Fibroblast of villous mesenchyme (primary cell): ENCODE measurements at places on chromosomes 7 and 10. TPM values are rescaled to one million over a fixed set of nuclear protein-coding genes. Genes with fewer than 3 reads are reported as not detected.

The TMEM178B gene
- 0.32 and 0.43 TPM in 2 replicates for total RNA-seq

The AKR1D1 gene
- not detected in 2 replicates for total RNA-seq

DNA sequence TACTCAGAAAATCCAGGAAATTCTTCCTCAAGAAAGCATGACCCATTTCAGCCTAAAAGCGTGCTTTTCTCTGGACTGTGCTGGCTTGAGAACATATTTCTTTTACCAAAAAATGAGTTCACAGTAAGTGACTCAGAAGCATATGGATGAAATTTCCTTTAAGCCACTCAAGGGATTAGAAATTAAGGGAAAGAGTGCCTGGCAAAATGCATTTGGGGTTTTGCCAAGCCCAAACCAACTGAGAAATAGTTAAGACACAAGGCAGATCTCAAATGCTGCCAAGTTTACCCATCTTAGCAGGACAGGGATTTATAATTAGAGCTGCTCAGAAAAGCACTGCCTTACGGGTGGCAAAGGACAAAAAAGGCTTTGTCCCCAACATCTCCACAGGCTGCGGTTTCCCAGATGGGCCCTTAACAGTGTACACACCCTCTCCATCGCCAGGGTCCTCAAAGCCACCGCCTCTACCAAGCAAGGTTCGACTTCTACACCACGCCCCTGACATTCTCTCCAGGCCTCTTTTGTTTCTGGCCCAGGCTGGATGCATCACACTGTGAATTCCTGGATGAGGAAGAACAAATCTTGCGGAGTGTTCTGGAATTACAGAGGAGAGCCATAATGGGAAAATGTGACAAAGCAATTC lies 30.1 kb upstream of the CDHR3 start:
- DNase-seq = peak; percentile 77

The NUTM2D gene
- 0.43 and 0.97 TPM in 2 replicates for total RNA-seq

The SEC61G gene
- total RNA-seq = 220 and 240 TPM in 2 replicates

The FAM3C gene
- total RNA-seq = 18.7 and 35.8 TPM in 2 replicates

The BPGM gene
- 35.8 and 59.2 TPM in 2 replicates for total RNA-seq

DNA sequence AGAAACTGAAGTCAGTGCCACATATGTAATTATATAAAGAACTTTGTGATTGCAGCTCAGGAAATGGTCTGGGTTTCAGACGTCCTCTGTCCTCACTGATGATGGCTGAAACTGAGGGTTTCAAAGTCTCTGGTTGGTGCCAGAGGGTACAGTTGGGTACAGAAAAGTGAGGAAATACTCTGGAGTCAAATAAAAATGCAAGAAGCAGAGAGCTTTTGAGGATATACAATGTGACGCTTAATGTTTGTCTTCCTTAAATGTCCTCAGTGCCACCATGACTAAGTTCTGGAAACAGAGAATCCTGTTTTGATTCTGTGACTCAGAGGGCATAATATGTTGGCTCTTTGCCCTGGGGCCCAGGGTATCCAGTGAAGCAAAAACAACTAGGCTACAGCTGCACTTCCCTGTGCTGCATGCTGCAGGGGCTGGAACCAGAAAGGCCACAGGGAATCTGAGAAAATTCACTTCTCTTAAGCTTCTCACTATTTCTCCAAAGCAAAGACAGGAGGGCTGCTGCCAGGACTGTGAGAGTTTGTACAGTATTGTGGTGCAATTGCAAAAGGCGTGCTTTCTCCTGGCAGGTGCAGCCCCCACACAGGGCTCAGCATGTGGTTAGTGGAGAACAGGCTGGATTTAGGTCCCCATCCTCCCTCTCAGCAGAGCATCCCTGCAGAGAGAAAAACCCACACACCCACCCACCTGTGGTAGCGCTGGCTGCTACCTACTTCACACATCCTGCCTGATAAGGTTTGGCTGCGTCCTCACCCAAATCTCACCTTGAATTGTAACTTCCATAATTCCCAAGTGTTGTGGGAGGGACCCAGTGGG lies 169.5 kb upstream of the SVIL start:
- DNase-seq = peak; percentile 75

- DNase-seq = no peak
These were observed 868 bp downstream of the MYO1G start for GRCh38 chr7:44977959-44978335.

GRCh38 chr10:126972635-126973414 lies 67.6 kb downstream of the DOCK1 start:
- DNase-seq = peak; percentile 98

DNA sequence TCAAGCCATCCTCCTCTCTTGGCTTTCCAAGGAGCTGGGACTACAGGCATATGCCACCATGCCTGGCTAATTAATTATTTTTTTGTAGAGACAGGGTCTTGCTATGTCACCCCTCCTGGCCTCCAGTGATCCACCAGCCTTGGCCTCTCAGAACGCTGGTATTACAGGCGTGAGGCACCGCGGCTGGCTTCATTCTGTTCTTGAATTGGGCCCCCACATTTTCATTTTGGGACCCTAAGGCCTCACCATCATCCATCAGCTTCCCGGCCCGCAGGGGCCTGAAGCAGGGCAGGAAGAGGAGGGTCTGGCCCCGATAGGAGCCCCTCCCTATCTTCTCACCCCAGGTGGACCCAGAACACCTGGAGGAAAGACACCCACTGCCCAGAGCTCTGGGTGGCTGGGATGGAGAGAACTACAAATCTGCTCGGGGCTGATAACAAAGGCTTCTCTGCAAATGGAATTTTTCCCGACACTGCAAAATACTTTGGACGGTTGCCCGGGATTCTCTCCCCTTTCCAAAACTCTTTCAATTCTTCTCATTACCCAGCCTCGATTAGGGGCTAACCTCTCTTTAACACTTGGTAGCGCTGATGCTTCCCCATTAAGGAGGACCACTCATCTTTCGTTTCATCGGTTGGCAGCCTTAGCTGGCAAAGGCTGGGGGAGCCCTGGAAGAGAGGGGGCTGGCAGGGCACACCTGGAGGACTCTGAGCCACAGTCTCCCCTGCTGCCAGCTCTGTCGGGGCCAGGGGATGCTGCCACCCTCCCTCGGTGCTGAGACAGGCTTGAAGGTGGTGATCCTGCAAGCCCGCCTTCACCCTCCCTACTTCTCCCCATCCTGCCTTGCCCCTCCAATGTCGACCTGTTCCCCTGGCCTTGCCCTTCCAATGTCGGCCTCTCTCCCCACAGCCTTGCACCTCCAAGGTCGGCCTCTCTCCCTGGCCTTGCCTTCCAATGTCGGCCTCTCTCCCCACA lies 81.0 kb upstream of the GNA12 start:
- DNase-seq = no peak

The ANKRD22 gene
- total RNA-seq = not detected in 2 replicates

The PTPRZ1 gene
- 0.43 TPM in 1 of 2 replicates, not detected in the other for total RNA-seq

The TMEM196 gene
- not detected in 2 replicates for total RNA-seq

GRCh38 chr10:1738950-1739349 lies 1.6 kb upstream of the ADARB2 start:
- no peak for DNase-seq

- no peak for DNase-seq
These were observed 270.1 kb downstream of the PHF14 start for GRCh38 chr7:11243739-11244138.

- DNase-seq = no peak
These were observed 60.7 kb downstream of the ZRANB1 start for GRCh38 chr10:125002423-125003145.

The OPN1SW gene
- total RNA-seq = not detected in 2 replicates

GRCh38 chr7:44386139-44386913 lies 60.9 kb upstream of the CAMK2B start:
- no peak for DNase-seq

The SCIN gene
- 3.9 and 4.3 TPM in 2 replicates for total RNA-seq

The SPDYE11 gene
- not detected in 2 replicates for total RNA-seq

DNA sequence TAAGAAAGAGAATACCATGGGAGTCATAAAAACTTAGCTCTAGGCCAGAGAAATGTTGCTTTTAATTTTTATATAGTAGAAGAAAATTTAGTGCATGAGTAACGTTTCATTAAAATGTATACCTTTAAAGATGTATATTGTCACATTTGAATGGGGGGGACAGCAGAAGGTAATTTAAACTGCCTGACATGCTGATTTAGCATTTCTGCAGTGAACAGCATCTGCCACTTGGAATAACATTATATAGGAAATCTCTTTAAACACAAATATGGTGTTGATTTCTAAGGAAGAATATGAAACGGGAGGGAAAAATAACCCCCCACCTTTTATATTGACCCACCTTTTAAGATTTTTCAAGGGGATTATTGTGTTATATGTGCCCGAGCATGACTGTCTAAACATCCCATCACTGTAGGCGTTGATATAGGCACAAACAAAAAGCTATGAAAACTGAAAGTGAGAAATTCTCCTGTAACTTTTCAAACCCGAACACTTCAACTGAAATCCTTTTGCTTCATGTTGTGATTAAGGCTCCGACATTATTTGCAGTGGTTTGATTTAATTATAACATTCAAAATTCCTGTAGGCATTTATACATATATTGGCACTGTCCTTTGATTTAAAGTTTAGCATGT lies 244.7 kb upstream of the CELF2 start:
- DNase-seq = no peak

DNA sequence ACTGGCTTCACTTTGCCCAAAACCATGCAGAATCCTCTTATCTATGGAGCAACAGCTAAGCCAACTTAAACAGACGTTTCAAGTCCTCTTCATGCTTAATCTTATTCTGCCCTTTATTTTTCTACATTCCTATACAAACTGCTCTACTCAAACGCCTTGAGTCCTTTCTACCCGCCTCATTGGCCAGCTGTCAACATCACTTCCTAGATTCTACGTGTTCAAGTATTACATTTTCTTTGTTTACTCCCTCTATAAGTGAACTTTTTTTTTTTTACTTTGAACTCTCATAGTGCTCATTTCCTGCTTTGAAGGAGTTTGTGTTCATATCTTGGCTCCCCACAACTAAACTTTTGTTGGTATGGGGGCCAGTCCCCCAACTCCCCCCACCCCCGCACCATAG lies 28.9 kb upstream of the SLC26A5 start:
- DNase-seq = no peak

The OR2A2 gene
- not detected in 2 replicates for total RNA-seq

DNA sequence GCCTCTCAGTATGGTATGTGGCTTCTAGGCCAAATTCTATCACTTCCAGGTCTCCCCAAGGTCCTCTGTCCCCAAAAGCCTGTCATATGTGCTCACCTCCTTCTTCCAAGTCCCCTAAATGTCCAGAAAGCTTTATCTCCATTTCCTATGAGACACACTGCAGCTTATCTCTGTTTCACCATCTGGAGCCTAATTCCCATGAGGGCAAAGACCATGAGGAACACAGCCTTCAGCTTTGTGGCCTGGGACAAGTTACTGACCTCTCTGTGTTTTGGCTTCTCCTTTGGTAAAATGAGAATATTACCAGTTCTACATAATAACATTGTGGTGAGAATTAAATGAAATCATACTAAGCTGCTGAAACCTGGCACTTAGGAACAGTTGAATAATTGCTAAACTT lies 19.2 kb downstream of the ST8SIA6 start:
- no peak for DNase-seq

DNA sequence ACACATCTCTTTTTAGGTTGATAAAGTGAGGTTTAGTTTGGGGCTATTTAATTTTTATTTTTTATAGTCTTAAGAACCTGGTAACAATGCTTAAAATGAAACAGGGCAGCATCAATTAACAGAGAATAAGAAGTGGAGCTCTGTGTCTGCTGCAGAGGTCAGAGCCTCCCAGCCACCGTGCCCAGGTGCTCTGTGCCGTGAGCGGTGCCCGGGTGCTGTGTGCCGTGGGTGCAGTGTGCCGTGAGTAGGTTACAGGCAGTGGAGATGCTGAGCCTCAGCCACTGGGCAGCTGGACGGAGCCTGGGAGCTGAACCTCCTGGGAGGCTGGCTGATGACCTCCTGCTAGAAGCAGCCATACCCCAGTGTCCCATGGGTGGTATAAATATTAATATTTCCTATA lies 250.0 kb downstream of the KLF6 start:
- no peak for DNase-seq

GRCh38 chr10:124126145-124126982 lies 33.0 kb upstream of the CHST15 start:
- DNase-seq = no peak

DNA sequence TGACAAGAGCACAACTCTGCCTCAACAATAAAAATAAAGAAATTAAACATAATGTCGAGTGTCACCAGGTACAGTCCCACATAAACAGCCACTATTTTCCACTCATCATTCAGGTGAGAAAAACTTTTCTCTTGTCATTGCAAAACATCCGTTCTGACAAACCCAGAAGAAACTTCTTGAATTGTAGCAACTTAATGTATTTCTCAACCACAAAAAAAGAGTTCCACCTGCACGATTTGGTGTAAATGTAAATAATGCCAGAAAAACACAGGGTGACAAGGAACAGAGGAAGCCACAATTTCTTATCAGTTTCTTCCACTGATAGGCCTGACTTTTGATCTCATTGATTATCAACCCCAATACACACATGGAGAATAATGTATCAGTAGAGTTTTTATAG lies 26.8 kb upstream of the INSIG1 start:
- no peak for DNase-seq

The HOXA2 gene
- total RNA-seq = 0.64 and 0.86 TPM in 2 replicates

The CRYGN gene
- under 0.01 TPM in 1 of 2 replicates, not detected in the other for total RNA-seq
